ENCODE measurements at places on chromosomes 1 and 21.

GRCh38 chr1:58524353-58524945, 22.1 kb downstream of the OMA1 start:
- no peak for DNase-seq

DNA sequence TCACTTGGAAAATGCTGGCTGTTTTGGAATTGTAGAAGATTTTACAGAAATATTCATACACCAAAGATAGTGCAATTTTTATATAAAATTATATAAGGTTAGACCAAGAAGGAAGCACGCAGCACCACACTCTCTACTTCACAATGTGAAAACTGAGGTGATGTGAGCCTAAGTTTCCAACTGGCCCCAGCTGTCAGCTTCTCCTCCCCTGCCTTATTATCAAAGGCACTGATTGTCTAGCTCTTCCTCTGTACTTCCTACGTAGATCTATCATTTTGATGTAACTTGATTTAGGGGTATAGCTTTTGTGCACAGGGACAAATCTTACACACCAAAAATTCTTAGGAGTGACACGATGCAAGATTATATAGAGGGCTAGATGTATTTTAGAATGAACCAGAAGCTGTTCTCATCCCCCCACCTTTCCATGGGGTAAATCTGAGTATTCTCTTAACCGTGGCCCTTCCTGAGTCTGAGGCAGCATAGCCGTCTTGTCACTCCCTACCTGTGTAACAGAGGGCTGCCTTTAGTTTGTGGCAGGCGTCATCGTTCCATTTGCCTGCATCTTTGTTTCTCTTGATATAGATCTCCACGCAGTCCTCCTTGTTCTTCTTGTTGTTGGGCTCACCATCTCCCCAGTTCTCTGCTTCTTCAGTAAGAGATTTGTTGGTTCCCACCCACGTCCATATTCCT, 3.4 kb downstream of the SELL start:
- no peak for DNase-seq

- no peak for DNase-seq
Measured at GRCh38 chr1:45079533-45079932, 67.5 kb downstream of the UROD start.

DNA sequence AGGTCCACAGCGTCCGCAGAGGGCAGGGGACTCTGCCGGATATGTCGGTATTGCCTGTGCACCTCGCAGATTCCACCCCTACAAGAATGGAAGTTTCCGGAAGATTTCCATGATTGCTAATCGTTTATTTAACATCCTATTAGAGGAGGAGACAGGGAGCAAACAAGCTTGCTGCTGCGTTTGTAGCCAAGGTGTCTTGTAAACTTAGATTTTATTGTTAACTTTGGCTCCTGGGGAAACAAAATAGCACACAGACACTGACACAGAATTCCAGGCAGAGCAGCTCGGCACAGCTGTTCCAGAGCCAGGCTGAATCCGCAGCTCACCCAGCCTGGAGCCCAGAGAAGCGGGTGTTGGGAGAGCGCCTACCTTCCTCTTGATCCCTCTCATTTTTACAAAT, 75.7 kb downstream of the AJAP1 start:
- DNase-seq = no peak

- no peak for DNase-seq
Measured at GRCh38 chr1:78088015-78088414, 42.2 kb downstream of the GIPC2 start.

GRCh38 chr1:47209091-47209490, 19.3 kb upstream of the PDZK1IP1 start:
- DNase-seq = no peak

DNA sequence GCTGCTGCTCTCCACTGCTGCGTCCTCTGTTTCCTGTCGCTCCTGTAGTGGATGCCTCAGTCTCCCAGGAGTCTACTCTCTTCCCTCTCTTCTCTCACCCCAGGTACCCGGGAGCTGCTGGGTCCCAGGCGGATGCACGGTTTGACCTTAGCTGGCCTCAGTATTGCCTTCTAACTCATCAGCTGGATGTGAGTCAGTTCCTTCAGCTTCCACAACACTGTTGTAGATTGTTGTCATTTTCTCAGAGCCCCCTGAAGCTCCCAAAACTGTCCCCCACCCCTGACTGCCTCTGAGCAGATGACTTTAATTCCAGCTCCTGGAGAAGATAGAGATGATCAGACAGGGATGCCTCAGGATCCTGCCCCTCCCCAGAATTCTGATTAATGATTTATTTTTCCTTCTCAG, 7.2 kb downstream of the CNIH3 start:
- DNase-seq = no peak

- DNase-seq = no peak
Measured at GRCh38 chr1:6578624-6579373, 995 bp upstream of the ZBTB48 start.

DNA sequence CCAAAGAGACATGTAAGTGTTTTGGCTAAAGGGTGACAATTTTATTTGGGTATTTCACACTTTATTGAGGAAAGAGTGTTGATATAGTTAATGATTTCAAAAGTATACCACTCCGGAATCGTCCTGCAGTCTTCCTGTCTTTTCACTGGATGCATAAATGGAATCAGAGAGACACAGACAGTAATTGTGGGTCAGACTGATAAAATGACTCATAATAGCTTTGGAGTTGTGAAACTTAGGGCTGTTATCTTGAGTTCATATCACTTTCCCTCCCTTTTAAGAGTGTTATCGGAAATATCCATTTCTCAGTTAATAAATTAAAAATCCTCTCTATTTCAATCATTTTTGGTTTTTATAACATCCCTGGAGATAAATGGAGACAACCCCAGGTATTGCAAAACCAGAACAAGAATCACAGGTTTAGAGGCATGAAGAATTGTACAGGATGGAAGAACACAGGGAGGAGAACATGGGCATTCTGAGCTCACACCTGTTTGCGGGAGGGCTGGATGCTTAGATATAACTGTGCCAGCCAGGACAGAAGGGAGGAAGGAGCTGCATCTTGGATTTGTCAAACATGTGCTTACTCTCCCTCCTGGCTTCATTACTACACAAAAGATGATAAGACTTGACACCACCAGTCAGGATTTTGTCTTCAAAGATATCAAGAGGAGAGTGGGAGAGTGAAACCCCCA, 185.4 kb downstream of the LMO4 start:
- DNase-seq = no peak

DNA sequence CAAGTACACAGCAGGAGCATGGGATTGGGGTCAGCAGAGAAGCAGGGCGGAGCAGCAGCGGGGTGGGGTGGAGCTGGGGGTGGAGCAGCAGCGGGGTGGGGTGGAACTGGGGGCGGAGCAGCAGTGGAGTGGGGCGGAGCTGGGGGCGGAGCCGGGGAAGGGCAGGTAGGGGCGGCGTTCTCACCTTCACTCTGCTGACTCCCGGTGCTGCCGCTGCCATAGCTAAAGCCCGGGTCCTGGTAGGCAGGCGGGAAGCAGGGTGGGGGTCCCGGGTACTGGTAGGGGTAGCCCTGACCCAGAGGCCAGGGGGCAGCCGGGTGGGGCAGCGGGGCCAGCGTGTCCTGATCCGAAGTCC, 6.7 kb downstream of the TAS1R3 start:
- no peak for DNase-seq

- no peak for DNase-seq
Measured at GRCh38 chr1:6513320-6513801, 21.9 kb upstream of the PLEKHG5 start.

DNA sequence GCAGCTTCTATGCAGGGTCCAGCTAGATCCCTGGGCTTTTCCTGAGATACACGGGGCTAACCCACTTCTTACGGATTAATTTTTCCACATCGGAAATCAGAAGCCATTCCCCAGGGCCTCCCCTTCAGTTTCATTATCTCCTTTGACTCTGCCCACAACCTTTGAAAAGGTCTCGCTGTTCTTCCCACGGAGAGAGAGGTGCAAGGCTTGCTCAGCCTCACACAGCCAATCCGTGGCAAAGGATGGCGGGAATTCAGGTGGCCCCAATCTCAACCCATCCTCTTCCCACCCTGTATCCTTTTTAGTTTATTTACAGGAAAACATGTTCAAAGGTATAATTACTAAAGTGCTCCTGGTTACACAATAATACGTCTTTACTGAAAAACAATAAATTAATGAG, 702 bp upstream of the MAPKAPK2 start:
- no peak for DNase-seq

DNA sequence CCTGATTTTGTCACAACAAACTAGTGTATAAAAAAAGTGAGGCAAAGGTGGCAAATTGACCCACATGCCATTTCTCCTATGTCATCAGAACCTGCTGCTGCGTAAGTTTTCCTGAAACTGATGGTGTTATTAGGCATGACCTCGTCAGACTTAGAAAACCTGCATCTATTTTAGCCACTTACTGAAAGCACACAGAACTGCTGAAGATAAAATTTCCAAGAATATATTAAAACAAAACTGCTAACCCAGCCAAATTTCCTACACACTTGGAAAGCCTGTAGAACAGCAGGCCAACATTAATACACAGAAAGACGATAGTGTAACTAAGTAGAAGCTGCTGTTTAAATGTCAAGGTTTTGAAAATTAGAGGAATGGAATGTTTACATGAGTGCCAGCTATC, 674.5 kb upstream of the CXADR start:
- no peak for DNase-seq

DNA sequence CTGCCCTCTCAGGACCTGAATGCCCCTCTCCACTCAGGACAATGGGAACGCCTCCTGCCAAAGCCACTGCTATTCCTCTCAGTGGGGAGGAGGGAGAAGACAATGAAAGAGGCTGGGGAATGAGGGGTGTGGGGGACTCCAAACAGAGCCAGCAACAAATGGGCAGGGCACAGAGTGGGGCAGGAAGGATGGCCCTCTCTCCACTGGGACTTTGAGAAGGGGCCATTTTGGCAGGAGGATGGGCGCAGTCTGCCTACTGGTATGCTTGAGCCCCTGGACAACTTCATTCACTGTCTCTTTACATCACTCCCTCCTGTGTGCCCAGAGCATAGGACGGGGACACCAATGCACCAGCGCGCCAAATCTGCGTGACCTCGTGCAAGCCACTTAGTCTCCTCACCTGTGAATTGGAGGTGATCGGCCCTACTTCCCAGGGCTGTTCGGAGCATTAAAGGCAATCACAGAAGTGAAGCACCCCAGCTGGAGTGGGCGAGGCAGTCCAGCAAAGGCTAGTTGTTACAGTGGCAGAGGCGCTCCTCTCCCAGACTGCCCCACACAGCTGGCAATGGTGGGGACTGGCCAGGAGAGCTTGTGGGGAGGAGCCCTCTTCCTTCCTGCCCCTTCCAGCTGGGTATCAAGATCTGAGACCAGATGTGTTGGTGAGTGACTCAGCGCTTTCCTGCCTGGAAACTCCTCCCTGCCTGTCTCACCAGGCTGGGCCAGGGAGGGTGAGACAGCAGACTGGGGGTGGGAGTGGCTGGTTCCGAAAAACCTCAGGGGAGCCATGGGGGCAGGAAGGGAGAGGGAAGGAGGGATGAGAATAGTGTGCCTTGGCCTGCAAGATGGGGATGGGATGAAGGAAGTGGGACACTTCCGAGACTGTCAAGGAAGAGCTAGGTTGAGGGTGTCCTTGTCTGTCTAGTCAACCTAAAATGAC, 22.4 kb upstream of the SYNC start:
- peak; percentile 16 for DNase-seq

- no peak for DNase-seq
Measured at GRCh38 chr21:42004406-42005199, 5.6 kb downstream of the ZBTB21 start.

All from CD4-positive, alpha-beta T cell treated with Interleukin-15 for 4 hours (primary cell).